ENCODE measurements at places on chromosomes 11 and 22.

DNA sequence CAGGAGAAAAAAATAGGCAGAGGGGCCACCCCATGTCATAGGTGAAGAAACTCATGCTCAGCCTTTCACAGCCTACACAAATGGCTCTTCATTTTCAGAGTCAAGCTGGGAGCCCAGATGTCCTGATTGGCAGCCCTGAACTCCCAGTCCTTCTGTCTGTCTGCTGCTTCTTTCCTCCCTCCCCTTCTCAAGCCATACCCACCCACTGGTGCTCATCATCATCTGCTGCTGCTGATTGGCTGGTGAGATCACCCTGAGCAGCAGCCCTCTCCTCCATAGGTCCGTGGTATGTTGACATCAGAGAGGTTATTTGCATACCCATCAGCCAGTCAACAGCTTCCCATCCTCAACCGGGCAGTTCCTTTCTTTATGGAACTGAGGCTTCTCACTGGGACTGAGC, 46.1 kb upstream of the PRDM11 start:
- no peak for DNase-seq

DNA sequence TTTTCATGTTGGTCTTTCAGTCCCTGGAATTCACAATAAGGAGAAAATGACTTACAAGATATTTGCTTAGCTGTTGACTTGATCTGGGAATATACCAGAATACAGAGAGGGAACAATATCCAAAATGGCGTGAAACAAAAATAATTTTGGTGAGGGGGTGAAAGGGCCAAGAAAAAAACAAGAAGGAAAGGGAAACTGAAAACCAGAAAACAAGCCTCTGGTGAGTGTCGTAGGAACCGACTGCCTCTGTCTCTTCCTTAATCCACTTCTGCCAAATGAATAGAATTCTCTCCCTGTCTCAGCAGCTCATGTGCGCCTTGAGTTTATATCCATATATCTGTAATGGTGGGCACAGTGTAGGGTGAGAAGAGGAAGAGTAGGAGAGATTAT, 367.6 kb downstream of the ETS1 start:
- no peak for DNase-seq

GRCh38 chr11:83031127-83031526, 40.6 kb downstream of the RAB30 start:
- no peak for DNase-seq

DNA sequence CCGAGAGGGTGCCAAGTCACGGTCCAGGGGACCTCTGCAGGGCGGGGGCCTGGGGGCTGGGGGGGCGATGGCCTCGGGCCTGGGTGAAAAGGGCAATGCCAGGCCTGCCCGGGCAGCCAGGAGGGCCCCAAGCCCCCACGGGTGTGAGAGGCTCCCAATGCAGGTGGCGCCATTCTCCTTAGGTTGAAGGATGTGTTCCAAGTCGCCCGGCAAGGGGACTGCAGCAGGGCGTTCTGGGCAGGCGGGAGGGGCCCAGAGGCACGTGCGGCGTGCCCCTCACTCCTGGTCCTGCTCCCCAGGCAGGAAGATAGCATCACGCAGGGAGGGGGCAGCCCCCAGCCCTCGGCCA, 730 bp upstream of the TNNI2 start:
- DNase-seq = no peak

- DNase-seq = no peak
Observed at GRCh38 chr22:29339381-29340235, 24.1 kb upstream of the RASL10A start.

DNA sequence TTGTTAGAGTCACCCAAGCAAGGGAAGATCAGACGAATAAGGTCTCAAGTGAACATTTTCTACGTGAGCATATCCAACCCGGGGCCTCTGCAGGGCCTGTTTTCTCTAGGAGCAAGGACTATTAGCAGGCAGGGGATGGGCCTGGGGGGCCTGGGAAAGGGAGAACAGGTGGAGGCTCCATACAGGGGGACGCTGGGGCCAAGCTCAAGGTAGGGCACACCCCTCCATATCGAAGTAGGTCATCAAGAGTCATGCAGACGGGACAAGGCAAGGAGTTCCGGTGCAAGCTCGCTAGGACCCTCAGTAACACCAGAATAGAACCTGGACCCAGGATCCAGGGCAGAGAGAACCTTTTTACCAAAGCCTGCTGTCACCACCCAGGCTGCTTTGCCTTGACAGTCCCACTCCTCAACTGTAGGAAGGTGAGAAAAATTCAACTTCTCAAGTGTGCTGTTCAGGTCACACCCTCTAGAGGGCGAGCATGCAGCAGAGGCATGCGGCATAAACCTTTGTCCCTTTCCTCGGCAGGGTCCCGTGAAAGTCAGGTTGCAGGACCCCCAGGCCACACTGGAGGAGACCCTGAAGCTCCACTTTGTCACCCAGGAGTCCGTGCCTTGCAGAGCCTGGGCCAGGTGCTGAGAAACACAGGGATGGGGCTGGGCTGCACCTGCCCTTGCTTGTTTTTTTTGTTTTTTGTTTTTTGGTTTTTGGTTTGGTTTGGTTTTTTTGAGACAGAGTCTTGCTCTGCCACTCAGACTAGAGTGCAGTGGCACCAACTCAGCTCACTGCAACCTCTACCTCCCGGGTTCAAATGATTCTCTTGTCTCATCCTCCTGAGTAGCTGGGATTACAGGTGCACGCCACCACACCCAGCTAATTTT, 8.6 kb upstream of the APOBEC3B start:
- peak; percentile 42 for DNase-seq
